Right hindlimb (tissue), 1 donor: ENCODE measurements at places on chromosomes 3 and 15.

DNA sequence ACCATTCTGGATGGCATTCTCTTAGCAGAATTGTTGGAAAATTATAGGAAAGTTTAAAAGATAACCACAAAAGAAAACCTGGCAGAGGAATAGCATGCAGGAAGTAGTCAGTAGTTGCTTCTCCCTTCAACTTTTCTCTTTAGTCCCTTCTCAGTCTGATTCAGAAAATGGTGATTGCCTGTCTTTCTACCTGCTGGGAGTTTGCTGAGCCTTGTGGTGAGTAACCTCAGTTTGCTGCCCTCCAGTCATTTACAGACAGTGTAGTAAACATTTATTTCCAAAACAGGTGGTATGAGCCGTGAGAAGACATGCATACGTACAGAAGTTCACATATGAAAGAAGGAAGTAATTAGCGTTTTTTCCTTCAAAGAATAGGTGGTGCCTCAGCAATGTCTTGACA, 224.7 kb upstream of the POU1F1 start:
- no peak for DNase-seq

DNA sequence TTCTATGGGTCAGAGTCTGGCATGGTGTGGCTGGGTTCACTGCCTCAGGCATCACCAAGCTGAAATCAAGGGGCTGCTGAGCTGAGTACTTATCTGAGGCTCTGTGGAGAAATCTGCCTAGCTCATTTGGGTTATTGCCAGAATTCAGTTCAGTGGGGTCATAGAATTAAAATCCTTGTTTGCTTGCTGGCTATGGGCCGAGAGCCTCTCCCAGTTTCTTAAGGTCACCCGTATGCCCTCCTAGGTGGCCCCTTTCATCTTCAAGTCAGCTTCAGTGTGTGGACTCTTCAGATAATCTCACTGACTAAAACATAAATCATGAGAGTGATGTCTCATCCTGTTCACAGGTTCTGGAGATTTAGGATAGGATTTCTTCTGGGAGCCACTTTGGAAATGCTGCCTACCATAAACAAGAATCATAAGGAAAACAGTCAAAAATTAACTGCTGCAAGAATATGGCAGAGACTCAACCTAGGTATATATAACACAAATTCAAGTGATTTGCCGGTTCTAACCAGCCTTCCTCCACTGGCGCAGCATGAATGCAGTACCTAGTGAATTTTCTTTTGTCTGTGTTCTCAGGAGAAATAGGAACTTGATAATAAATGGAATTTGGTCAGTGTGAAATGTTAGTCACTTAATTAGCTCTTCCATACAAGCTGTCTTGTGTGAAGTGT, 5.3 kb downstream of the CP start:
- DNase-seq: no peak

DNA sequence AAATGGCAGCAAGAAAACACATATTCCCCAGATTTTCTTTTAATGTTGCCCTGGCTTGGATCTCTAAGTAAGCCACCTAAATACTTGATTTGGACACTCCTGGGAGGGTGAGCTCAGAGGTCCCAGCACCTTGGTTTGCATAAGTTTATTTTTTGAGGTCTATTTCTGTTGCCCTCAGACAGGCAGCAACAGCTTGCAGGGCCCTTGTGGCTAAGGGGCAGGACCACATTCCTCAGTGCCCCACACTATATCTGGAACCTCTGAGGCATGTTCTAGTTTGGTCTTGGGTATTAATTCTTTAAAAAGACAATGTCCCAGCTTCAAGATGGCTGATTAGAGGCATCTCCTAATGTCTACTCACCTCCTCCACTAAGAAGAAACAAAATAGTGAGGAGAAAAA, 57.5 kb downstream of the IGSF11 start:
- DNase-seq: no peak

- DNase-seq: no peak
Measured at GRCh38 chr3:176861137-176861536, 336.1 kb downstream of the TBL1XR1 start.

GRCh38 chr3:36013425-36013824, 366.9 kb upstream of the STAC start:
- DNase-seq: no peak

DNA sequence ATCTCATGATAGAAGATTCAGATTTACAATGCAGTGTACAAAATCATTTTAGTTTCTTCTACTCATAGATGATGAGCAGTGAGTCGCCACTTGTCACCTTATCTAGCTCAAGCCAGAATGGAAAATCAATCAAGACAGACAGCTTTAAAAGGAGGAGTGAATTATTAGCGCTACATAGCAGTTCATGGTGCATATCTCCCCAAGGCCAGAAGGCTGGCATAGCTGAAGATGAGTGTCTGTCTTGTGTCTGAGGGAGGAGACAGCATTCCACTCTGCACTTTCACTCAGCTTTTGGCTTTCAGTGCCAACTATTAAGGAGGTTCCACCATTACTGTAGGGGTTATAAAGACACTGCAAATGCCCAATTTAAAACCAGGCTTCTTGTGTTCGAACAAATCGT, 804.1 kb upstream of the LMCD1 start:
- DNase-seq: no peak

GRCh38 chr3:178329936-178330335, 206.3 kb upstream of the KCNMB2 start:
- no peak for DNase-seq

DNA sequence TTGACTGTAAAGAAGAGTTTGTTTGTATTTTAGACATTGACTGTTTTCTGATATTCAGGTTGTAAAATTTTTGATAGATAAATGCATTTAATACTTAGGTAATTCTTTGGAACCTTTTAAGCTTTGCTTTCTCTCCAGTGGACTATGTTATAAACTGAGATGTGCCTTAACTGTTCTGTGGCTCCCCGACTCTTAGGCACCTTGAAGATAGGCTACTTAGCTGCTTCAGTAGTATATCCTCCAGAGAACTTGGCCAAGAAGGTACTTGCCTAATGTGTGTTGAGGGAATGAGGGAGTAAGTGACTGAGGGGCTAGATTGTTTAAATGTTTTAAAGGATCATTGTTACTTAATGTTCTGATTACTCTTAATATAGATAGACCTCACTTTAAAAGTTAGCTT, 141.3 kb upstream of the LRRFIP2 start:
- no peak for DNase-seq

- peak; percentile 11 for DNase-seq
Measured at GRCh38 chr3:83034806-83035703, 1273.6 kb upstream of the GBE1 start.

GRCh38 chr15:74821091-74821789, 5.2 kb upstream of the CPLX3 start:
- DNase-seq: no peak

DNA sequence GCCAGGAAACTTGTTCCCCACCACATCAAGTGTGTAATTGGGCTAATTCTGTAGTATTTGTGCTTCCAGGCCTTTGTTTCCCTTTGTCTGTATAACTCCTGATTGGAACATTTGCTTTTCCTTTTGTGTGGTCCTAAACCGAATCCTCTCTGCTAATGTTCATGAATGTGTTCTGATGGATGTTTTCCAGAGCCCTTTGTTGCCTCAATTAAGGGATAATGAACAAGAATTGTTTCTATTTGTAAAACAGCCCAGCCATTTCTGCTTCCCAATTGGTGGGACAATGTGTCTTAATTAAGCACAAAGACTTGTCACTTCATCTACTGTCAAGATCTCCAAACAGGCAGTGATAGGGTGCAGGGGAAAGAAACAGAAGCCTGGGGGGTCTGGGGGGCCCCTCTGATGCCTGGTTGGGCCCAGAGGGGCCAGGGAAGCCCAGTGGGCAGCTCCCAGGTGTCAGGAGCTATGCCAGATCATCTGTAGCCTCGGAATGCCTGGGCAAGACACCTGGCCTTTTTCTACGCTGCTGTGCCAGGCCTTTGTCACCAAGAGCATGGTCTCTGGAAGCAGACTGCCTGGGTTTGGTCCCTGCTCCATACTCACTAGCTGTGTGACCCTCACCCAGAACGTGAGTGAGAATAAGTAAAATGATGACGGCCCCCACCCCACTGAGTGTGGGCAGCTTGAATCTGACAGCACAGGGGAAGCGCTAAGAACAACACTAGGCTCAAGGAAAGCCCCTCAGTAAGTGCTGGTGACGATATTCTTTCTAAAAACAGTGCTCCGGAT, 116.6 kb upstream of the PRR20G start:
- DNase-seq: no peak

DNA sequence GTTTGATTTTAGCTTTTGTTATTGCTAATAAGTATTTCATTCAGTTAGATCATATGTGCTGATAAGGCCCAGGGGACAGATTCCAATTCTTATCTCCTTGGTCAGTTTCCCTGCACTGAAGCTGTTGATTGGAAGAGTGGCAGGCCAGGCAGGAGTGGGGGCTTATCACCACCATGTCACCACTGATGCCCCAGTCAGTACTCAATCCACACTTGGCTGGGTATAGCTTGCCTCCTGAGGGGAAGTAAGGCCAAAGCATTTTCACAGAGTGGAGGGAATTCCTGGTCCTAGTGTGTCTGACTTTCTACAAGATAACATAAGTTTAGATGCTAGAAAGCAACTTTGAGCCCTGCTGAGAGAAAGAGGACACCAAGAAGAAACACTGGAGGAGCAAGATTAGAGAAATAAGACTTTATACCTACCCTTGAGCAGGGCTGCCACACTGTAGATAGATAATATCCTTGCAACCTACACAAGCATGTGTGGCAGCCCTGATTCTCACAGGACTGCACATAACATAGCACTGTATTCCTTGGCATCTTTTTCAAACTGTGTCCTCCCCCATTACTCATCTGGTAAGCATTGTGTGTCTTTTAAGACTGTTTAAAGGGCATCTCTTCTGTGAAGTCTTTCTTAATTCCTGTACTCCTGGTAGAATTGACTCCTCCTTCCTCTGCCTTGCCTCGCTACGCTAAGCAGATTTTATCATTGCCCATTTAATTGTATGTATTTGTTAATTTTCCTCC, 24.3 kb downstream of the OXNAD1 start:
- DNase-seq: no peak

- no peak for DNase-seq
Measured at GRCh38 chr15:52228921-52229320, 37.7 kb upstream of the GNB5 start.

DNA sequence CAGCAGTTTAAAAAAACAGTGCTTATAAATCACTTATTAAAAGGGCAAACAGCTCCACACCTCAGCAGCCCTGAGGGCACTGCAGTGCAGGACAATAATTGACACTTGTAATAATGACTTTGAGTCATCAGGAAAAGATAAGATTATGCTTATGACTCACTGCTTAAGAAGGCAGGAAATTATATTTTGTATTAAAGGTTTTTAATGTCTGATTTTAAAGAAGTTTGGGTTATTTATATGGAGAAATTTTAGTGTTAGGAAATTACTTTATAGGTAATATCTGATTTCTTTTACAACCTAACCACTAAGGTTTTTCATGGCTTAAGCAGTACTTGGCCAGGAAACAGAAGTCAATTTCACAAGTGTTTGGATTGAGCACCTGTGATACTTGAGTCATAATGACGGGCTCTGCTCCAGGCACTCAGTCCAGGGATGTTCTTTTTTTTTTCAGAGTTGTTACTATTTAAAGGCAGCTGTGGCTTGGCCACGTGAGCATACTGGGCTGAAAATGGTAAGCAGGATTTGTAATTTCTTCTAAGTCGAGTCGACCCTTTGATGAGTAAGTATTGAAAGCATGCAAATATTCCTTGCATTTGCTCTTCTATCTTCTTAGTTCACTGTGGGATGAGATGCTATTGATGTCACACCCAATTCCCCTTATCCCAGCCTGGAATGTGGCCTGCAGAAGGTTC, 21.6 kb upstream of the SLC6A20 start:
- DNase-seq: peak; percentile 56

DNA sequence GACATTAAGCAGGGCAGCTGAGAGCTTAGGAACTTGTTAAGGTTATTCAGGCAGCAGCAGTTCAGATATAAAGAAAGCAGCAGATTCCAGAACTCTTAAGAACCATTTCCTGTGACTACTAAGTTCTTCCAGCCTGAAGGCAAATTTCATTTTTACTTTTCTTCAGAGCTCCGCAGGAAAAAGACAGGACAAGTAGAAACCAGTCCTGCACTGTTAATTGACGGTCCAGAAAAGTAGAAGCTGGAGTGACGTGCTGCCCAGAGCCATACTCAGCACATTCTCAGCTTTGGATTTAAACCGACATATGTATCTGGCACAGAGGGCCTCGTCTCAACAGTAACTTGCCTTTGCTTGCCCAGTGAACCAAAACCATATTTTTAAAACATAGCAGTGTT, 219.4 kb upstream of the STRIT1 start:
- DNase-seq: no peak

- no peak for DNase-seq
Measured at GRCh38 chr3:38638354-38638753, 11.1 kb downstream of the SCN5A start.

DNA sequence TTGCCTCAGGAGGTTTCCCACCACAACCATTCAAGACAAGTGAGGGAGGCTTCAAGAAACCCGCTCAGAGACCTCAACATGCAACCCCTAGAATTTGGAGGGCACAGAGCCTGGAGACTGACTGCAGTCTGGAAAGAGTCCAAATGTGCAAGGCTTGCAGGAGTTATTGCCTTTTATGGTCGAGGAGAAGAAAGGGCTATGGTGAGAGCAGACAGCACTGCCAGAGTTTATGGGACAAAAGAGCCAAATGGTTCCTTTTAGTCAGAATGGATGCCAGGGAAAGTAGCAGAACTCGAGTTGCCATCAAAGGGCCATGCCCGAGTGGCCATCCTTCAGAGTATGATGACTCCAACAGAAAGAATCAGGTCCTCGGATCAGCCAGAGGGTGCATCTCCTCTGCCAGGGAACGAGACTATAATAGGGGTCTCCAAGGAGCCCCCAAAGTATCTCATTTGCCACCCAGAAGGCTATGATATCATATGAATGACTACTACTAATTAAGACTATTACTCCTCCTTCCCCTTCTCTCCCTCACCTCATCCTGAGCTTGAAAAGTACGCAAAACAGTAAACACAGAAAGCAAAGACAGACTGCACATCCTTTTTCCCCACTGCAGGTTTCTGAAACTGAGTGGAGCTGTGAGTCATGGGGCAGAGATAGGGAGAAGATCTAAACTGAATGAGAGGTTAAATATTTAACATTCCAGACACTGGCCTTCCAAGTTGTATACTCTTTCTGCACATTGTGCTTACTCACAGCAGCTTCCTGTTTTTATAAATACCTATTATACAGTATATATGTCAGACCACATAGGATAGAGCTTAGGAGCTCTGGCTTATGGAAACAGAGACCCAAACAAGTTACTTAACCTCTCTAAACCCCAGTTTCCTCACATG, 33.9 kb upstream of the TMCO5A start:
- DNase-seq: no peak

GRCh38 chr15:27271258-27271657, 300.3 kb downstream of the GABRG3 start:
- DNase-seq: no peak

DNA sequence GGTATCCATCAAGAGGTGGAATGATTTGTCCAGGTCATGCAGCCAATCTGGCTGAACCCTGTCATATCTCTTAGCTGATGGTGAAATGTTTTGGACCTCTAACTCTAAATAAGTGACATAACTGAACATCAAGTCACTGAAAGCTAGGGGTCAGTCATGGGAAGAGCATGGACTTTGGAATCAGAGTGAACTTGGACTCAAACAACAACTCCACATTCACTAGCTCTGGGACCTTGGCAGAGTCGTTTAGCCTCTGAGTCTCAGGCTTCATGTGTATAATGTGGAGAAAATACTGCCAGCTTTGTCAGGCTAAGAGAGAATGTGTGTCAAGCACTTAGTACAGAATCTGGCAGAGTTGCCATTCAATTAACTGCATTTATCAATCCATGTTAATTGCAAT, 557.8 kb upstream of the CFAP20DC start:
- no peak for DNase-seq

GRCh38 chr15:30923429-30923828, 19.7 kb downstream of the FAN1 start:
- no peak for DNase-seq
